ENCODE measurements at places on chromosomes 2 and 18.

GRCh38 chr2:27831279-27832050, 58.7 kb downstream of the RBKS start:
- no peak for DNase-seq

- peak; percentile 76 for DNase-seq
Measured at GRCh38 chr2:172102391-172103359, at the start of gene DLX2. DLX2 (minus strand) TSS chr2:172102900; CDS start chr2:172102538, 362 bp downstream.

- no peak for DNase-seq
Measured at GRCh38 chr2:120272763-120273481, 20.3 kb downstream of the RALB start.

DNA sequence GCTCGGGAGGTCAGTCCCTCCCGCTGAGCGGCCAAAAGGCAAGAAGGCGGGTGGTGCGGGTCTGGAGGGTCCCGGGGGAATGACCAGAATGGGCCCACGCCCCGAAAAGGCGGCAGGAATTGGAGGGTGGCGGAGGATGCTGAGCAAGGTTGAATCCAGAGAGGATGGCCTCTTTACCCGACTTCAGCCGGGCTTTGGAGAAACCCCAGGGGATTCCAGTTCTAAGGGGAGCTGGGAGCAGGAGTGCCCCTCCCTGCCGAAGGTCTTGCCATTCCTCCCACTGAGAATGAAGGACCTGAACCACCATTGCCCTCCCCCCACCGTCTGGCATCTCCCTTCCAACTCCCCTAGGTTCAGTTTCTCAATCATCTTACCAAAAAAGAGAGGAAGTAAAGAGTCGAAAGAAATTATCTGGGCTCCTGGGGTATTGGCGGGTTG, 38.9 kb upstream of the ATP6V1B1 start:
- DNase-seq: no peak

DNA sequence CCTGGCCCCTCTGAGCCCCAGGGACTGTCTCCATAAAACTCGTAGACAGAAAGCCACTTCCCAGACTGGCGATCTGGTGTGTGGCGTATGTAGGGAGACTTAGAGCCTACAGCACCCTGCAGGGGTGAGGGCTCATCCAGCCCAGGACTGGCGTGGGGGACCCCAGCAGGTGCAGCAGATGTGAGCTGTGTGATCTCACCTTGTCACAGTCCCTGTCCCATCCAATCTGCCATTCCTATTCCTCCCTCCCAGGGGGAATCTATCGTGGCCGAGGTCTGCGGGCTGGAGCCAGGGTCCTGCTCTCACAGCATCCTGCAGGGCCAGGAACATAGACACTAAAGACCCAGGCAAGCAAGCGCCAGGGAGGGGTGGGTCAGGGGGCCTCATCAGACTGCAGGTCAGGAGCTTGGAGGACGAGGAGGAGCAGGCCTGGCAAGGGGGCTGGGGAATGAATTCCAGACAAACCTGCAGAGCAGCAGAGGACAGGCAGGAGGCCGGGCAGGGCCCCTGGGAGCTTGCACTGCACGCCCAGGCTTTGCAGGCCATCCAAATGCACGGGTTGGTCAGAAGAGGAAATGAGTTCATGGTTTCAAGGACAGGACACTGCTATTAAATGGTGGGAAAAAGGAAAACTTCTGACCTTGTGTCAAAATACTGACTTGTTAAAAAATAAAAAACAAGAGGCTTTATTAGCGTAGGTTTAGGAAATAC, 32.5 kb downstream of the HS6ST1 start:
- no peak for DNase-seq

DNA sequence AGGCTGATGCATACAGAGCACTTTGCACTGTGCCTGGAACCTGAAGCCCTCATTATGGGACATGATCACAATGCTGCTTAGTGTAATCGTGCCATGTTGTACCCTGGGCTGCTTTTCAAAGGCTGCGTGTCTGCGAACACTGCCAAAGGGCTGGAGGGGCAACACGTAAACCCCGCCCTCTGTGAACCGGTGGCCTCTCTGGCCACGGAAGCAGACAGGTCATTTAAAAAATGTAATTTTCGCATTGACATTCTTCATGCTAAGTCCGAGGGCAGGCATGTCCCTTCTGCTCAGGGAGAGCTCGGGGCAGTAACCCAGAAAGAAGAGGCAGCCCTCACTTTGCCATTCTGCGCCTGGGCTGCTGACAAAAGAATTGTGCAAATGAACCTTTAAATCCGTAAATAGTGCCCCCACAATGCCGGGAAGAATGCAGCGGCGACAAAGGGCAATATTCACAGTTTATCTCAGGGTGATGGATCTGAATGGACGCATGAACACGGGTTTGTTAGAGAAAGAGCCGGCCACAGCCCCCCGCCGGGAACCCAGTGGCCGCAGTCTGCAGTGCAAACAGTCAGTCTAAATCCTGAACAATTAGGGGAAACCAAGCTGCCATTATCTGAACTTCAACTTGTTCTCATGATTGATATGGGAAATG, 226.1 kb downstream of the MYCN start:
- DNase-seq: no peak

- DNase-seq: no peak
Measured at GRCh38 chr2:26914659-26915310, 55.7 kb upstream of the MAPRE3 start.

DNA sequence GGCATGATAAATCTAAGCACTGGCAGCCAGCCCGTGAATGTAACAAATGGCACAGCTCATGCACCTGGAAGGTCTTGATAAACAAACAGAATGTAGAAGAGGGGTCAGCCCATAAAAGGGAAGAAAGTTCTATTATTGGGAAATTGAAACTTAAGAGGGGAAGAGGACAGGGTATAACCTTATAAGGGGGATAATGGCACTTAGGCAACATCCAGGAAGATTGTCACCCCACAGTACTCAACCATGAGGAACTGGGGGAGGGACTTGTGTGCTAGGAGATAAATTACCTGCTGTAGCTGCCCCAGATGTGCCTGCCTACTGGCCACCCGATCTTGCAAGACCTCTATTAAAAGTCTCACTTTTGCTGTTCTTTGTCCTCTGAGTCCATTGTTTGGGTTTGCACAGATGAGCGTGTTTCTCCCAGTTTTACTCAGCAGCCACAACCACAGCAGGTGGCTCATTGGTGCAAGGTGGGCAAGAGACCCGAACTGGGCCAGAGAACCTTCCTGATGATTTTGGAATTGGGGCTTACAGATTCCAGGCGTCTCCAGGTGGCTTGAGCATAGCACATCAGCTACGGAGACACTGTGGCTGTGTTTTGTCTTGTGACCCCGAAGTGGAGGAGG, 79.0 kb upstream of the TAF1B start:
- no peak for DNase-seq

DNA sequence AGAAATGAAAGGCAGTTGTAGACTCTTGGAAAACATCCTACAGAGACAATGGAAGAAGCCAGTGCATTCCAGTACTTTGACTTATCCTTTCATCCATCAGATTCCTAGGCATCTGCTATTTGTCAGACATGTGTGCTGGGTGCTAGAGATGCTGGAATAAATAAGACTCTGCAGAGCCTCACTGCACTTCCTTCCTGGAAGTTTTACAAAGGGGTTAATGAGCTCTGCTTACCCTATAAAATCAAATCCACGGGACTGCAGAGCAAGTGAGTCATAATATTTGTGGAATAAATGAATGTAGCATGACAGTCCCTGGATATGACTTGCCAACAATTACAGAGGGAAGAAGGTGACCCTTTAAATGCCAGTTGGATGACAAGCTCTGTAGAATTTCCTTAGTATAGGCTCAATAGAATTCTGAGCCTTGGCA, 52.7 kb upstream of the NPAS2 start:
- DNase-seq: no peak

DNA sequence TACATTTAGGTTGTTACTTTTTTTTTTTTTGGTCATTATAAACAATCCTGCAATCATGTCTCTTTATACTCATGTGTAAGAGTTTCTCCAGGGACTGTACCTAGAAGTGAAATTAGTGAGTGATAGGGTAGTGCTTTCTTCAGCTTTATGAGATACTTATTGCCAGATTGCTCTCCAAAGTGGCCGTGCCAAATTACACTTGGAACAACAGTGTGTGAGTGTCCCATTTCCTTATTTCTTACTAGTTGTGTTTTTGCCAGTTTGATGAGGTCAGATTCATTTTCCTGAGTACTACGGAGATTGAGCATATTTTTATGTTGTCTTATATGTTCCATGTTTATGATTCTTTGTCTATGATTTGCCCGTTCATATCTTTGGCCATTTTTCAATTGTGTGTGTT, 39.2 kb downstream of the GALNT1 start:
- no peak for DNase-seq

DNA sequence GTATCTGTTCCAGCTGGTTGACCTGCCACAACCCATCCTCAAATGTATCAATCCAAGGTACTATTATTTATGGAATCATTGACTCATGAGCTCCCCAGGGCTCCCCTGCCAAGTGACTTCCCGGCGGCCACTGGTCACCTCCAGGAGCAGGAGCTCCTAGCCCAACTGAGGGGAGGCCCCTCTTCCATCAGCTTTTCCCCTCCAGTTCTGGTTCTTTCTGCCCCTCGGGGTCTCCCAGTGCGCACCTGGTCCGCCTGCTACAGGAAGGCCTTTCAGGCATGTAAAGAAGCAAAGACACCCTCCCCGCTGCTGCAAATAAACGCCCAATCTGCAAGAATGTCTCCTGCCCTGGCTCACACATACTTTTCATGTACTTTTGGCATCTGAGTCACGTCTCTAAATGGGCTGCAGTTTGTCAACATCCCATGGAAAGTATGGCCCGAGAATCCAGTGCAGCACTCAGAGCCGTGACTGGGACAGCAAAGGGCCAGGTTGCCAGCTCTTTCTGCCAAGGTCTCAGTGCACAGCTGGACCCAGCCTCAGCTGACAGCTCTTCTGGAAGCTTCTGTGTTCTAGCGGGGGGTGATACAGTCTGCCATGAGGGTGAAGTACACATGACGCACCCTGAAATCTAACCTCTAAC, 41.4 kb downstream of the KLHL29 start:
- no peak for DNase-seq

GRCh38 chr2:237341872-237342271, 72.1 kb downstream of the COL6A3 start:
- DNase-seq: no peak

- no peak for DNase-seq
Measured at GRCh38 chr18:35513181-35513936, 15.6 kb upstream of the INO80C start.

GRCh38 chr2:47088371-47089082, 66.6 kb downstream of the STPG4 start:
- DNase-seq: no peak

GRCh38 chr2:144654523-144654922, 134.6 kb upstream of the ZEB2 start:
- no peak for DNase-seq

DNA sequence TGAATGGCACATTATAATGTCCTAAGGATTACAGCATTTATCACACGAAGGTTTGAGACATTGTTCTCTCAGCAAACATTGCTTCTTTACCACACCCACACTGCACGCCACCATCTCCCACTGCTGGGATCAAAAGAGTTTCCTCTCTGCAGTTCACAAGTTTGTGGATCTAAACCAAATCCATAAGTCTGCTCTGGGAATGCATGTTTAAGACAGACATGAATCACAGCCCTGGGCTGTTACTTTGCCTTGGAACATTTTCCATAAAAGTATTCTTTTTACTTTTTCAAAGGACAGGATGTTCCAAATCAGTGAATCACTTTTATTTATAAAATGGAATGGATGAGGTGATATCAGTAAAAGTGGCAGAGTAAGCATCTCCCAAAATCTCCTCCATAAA, 36.1 kb downstream of the STPG4 start:
- no peak for DNase-seq

- DNase-seq: no peak
Measured at GRCh38 chr2:111634050-111634794, 249.8 kb downstream of the ANAPC1 start.

DNA sequence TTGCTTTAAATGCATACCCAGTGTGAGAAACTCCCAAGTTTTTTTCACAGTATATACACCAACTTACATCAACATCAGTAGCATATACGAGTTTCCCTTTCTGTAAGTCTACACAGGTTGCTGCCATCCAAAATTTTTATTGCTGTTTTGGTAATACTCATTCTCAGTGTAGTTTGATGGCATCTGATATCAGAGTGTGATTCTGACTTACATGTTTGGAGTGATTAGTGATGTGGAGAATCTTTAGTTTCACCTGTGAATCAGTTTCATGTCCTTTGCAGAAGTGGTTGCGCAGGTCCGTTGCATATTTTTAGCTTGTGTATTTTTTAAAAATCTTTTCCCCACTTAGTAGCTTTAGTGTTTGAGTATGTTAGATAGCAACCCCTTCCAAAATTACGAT, 50.1 kb downstream of the CCDC74A start:
- DNase-seq: no peak

GRCh38 chr2:42835577-42836371, 43.4 kb upstream of the HAAO start:
- DNase-seq: no peak

DNA sequence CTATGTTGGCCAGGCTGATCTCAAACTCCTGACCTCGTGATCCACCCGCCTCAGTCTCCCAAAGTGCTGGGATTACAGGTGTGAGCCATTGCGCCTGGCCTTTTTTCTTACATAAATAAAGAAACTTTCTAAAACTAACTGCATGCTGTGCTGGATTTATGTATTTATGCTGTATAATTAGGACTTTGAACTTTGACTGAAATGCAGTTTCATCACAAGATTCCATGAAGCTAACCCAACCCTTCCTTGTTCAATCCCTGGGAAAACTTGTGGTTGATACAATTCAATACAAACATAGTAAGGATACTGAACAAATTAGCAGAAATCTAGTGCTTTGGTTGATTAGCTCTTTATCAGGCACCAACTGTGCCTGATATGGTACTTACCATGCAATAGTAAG, 20.9 kb upstream of the SLC35F5 start:
- DNase-seq: no peak

- no peak for DNase-seq
Measured at GRCh38 chr2:30380824-30381223, 66.2 kb upstream of the LCLAT1 start.

DNA sequence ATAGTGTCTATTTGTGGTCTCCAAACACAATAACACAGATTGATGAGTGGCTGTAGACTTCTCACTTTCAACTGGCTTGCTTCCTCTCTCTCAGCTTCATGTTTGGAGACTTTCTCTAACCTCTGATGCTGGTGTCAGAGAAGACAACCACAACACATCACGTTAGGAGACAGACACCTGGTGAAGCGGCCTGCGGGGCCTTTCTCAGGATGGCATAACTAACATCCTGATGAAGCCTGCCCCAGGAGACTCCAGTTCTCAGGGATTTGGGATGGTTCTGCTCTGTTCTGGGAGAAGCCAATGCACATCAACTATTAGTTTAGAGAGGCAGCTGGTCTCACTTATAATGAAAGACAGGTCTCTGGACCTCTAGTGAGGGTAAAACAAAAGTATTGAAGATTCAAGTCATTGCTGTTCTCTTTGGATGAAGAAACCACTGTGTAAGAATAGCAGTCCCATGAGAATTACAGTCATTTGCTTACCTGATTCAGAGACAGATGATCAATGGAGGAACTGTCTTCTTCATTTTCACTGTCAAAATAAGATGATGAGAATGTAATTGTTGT, 2.0 kb downstream of the IL1A start:
- DNase-seq: no peak

DNA sequence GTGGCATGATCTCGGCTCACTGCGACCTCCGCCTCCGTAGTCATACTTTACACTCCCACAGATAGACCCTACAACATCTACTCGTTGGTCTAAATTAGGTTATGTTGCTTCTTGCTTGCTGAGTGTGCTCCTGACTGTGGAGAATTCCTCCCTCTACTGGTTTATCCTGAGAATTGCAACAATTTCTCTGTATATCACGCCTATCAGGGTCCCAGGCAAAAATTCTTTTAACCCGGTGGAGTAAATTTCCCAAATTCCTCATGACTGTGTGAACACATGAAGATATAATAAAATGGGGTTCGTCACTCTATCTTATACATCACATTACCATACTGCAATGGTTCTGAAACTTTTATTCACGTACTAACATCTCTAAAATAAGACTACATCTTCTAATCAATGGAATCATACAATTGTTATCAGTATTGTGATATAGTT, 156.7 kb downstream of the EVA1A start:
- no peak for DNase-seq
